ENCODE measurements at places on chromosomes 16 and 17. TPM values are rescaled to one million over a fixed set of nuclear protein-coding genes. Genes with fewer than 3 reads are reported as not detected.

SMIM22 gene
- polyA plus RNA-seq: not detected

KRTAP4-6 gene
- polyA plus RNA-seq: not detected

AOC2 gene
- polyA plus RNA-seq: not detected

DLX3 gene
- not detected for polyA plus RNA-seq

CAPNS2 gene
- not detected for polyA plus RNA-seq

SPAG5 gene
- polyA plus RNA-seq: 202 TPM

SPNS2 gene
- 10.9 TPM for polyA plus RNA-seq

FBXL16 gene
- 22.9 TPM for polyA plus RNA-seq

ZDHHC7 gene
- polyA plus RNA-seq: 6.9 TPM

MAPT gene
- polyA plus RNA-seq: 20.1 TPM

KRT12 gene
- polyA plus RNA-seq: not detected

CCDC43 gene
- polyA plus RNA-seq: 37.3 TPM

ZPBP2 gene
- polyA plus RNA-seq: not detected

GINS2 gene
- not detected for polyA plus RNA-seq

ATP1B2 gene
- 70.0 TPM for polyA plus RNA-seq

PEMT gene
- 24.1 TPM for polyA plus RNA-seq

NT5C3B gene
- 20.8 TPM for polyA plus RNA-seq

ADORA2B gene
- 3.2 TPM for polyA plus RNA-seq

OR4D1 gene
- polyA plus RNA-seq: 0.48 TPM

FGF11 gene
- 1.2 TPM for polyA plus RNA-seq

CSNK1D gene
- polyA plus RNA-seq: 12.2 TPM

TSC2 gene
- 31.7 TPM for polyA plus RNA-seq

TMC5 gene
- not detected for polyA plus RNA-seq

OR1A1 gene
- polyA plus RNA-seq: 0.08 TPM

GNAO1 gene
- 364 TPM for polyA plus RNA-seq

ZFPM1 gene
- not detected for polyA plus RNA-seq

CACNA1H gene
- polyA plus RNA-seq: not detected

AATK gene
- 0.48 TPM for polyA plus RNA-seq

CD68 gene
- 0.63 TPM for polyA plus RNA-seq

TMEM235 gene
- polyA plus RNA-seq: not detected

CD300LG gene
- not detected for polyA plus RNA-seq

UTS2R gene
- not detected for polyA plus RNA-seq

PIPOX gene
- 5.3 TPM for polyA plus RNA-seq

TEDC2 gene
- polyA plus RNA-seq: 0.22 TPM

CDH16 gene
- not detected for polyA plus RNA-seq

CTF1 gene
- 0.15 TPM for polyA plus RNA-seq

KRTAP1-1 gene
- not detected for polyA plus RNA-seq

CNGB1 gene
- polyA plus RNA-seq: not detected

ABCC6 gene
- not detected for polyA plus RNA-seq

ASPHD1 gene
- 5.0 TPM for polyA plus RNA-seq

CDH8 gene
- 20.0 TPM for polyA plus RNA-seq

CLDN7 gene
- polyA plus RNA-seq: not detected
